ENCODE measurements at places on chromosomes 1 and 21.

DNA sequence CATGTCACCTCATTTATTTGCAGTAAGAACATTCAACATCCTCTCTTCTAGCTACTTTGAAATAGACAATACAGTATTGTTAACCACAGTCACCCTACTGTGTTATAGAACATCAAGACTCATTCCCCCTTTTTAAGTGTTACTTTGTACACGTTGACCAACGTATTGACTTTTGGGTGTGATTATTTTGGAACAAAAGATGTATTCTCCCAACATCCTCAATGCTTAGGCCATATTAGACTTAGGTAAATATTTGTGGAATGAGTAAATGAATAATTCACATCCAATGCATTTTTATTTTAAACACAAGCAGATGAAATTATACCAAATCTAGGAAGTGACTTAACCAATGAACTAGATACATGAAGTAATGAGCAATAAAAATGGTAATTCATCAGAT is 296.6 kb downstream of the CHRM3 start:
- DNase-seq = no peak

- DNase-seq = no peak
Measured at GRCh38 chr1:101247404-101248287, 10.8 kb downstream of the S1PR1 start.

DNA sequence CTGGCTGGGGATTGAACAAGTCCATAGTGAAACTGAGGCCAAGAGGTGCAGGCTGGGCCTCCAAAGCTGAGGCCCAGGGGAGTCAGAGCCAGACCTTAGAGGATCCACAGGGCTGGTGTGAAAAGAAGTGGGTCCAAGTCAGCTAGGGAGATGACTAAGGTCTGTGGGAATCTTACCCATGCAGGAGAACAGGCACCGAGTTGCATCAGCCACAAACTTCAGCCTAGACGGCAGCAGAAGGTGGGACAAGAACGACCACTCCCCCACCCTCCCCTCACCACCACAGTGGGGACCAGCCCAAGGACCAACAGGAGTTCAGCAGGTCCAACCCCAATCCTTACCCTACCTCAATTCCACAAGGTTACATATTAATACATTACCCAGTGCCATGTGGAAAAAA is 282.3 kb downstream of the TTLL7 start:
- no peak for DNase-seq

GRCh38 chr1:228922722-228923376 is 187.6 kb downstream of the RHOU start:
- no peak for DNase-seq

GRCh38 chr1:21293537-21294265 is 3.4 kb upstream of the ECE1 start:
- DNase-seq = peak; percentile 52

GRCh38 chr1:192626366-192627179 is 9.4 kb upstream of the RGS13 start:
- DNase-seq = peak; percentile 7

DNA sequence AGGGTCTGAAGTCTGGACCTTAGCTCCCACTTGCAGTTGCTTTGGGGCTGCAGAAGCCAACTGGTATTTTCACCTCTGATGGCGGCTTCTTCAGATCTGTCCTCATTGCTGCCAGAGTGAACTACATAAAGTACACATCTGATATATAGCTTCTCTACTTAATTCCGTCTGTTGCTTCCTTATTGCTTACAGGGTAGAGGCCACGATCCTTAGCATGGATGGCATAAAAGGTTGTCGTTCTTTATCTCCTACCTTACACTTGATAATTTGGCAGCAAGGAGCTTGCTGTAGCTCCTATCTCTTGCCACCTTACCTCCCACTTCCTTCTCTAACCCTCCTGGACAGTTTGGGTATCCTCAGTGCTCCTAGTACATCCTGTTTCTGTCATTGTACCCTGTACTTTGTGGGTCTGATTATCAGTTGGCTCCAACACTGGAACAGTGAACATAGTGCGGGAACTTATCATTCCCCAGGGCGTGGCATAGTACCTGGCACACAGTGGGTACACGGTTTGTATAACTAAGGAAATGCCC is 30.9 kb upstream of the NBL1 start:
- DNase-seq = no peak

GRCh38 chr1:175600721-175601440 is 142.5 kb downstream of the TNR start:
- peak; percentile 57 for DNase-seq

GRCh38 chr1:178650934-178651511 is 74.0 kb upstream of the RALGPS2 start:
- DNase-seq = no peak

- DNase-seq = no peak
Measured at GRCh38 chr21:44459712-44460440, 4.6 kb downstream of the LRRC3 start.

- no peak for DNase-seq
Measured at GRCh38 chr21:46065914-46066551, 31.9 kb upstream of the COL6A2 start.

- no peak for DNase-seq
Measured at GRCh38 chr1:183166454-183166853, 19.6 kb upstream of the LAMC2 start.

DNA sequence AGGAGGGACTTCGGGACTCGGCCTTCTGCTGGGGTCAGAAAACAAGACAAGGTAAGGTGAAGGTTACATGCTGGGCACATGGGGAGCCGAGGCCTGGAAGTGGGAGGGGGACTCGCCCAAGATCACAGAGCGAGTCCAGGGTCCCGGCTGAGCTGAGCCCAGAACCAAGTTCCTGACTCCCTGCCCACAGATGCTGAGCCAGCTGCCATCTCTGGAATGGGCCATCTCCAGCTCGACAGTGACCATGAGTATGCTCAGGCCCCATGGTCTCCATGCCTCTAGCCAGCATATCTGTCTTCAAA is 26.7 kb upstream of the EDN2 start:
- no peak for DNase-seq

DNA sequence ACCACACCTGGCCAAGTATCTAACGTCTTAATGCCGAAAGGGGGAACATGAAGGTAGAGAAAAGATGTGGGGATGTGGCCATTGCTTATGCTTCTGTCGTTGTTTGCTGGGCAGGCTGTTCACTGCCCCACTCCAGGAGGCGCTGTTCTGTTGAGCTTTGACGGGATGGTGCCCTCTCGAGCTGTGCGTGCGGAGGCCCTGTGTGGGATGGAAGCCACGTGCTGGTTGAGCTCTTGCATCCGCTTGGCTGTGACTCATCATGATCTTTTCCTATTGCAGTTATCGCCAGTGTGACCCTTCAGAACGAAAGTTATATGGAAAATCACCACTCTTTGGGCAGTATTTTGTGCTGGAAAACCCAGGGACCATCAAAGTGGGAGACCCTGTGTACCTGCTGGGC is 26.3 kb downstream of the MTARC1 start:
- no peak for DNase-seq

DNA sequence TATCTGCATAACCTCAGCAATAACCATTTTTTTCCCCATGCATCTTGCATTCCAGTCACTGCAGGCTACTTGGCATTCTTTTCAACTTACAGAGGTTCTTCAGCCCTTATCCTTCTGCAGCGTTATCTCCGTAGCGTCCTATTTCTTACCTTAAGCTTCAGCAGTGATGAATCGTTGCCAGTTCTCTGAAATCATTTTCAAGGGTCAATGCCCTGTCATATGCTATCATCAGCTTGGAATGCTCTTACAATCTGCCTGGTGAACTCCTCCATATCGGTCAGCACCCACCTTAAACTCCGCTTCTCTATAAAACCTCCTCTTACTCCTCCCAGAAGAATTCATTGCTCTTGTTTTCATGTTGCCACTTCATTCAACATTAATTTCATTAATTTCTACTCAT is 105.1 kb upstream of the DPH5 start:
- DNase-seq = no peak

- DNase-seq = no peak
Measured at GRCh38 chr1:30275926-30276764, 447.2 kb downstream of the MATN1 start.

- no peak for DNase-seq
Measured at GRCh38 chr1:203720242-203720641, 44.7 kb upstream of the LAX1 start.

GRCh38 chr1:180614730-180615129 is 17.1 kb upstream of the XPR1 start:
- no peak for DNase-seq

DNA sequence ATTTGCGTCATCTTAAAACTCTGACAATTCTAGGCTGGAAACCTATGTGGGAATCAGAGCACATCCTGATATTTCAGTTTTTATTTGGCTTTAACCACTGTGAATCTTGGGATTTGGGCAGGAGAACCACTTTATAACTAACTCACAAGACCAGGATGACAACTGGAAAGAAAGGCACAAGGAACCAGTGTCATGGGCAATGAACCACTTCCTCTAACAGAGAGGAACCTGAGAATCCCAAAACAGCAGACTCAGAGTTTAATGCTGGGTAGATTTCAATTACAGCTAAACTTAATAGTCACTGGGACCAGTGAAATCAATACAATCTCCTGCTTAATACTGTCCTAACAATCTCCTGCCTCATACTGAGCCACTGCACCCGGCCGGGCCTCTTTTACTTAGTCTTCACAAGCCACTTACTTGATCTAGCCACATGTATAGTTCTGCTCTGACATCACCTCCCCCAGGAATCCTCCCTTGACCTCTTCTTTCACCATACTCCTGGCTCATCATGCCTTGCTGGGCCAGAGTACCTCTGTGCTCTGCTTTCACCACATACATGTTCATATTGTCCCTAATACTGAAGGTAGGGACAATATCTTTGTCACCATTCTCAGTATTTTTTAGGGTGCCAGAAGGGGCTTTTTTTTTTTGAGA is 20.2 kb upstream of the SLFNL1 start:
- no peak for DNase-seq

GRCh38 chr1:160407839-160408801 is 7.8 kb downstream of the VANGL2 start:
- no peak for DNase-seq

All from GM19239 (cell line).